ENCODE measurements at places on chromosomes 2 and 18.

- DNase-seq, result no peak
Measured at GRCh38 chr2:215787565-215788178, 225.7 kb downstream of the MREG start.

DNA sequence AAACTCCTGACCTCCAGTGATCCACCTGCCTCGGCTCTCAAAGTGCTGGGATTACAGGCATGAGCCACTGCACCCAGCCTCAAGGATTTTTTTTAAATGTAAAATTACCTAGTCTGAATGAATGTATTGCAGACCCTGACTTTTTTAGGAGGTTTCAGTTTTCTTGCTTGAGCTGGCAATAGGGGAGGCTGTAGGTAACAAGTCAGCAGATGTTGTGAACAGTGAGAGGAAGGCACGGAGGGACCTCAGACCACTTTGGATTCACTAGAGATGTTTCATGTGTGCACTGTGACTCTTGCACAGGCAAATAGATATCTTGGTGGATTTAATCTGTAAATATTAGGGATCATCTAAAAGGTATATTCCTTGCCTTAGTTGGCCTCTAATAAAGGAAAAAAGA lies 6.4 kb downstream of the NDUFV2 start:
- DNase-seq, result no peak

- DNase-seq, result no peak
Measured at GRCh38 chr2:16390561-16390960, 275.1 kb downstream of the CYRIA start.

DNA sequence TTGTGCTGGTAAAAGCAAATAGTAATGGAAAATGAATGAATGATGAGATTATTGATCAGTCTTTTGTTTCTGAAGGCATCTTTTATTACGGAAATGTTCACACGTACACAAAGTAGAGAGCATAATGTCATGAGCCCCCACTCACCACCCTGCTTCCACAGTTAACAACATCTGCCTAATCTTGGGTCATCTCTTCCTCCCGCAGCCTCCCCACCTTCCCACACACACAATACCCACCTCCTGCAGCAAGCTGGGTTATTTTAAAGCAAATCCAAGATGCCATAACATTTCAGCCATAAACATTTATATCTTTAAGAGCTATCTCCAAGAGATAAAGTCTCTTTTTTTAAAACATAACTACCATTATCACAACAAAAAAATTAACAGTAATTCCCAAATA lies 36.3 kb downstream of the CYP27C1 start:
- no peak for DNase-seq

DNA sequence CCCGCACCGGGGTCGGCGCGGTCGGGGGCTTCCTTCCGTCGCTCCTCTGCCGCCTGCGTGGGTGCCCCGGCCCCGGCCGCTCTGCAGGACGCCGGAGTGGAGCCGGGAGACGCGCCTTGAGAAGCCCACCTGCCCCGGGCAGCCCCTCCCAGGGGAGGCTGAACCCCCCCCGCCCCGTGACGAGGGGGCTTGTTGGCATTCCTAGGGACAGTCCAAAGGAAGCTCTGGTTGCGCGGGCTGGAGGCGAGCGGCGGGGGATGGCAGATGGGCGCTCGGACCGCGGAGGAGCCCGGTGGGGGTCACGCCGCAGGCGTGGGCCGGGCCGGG lies 133.5 kb upstream of the MGAT5 start:
- peak; percentile 39 for DNase-seq

DNA sequence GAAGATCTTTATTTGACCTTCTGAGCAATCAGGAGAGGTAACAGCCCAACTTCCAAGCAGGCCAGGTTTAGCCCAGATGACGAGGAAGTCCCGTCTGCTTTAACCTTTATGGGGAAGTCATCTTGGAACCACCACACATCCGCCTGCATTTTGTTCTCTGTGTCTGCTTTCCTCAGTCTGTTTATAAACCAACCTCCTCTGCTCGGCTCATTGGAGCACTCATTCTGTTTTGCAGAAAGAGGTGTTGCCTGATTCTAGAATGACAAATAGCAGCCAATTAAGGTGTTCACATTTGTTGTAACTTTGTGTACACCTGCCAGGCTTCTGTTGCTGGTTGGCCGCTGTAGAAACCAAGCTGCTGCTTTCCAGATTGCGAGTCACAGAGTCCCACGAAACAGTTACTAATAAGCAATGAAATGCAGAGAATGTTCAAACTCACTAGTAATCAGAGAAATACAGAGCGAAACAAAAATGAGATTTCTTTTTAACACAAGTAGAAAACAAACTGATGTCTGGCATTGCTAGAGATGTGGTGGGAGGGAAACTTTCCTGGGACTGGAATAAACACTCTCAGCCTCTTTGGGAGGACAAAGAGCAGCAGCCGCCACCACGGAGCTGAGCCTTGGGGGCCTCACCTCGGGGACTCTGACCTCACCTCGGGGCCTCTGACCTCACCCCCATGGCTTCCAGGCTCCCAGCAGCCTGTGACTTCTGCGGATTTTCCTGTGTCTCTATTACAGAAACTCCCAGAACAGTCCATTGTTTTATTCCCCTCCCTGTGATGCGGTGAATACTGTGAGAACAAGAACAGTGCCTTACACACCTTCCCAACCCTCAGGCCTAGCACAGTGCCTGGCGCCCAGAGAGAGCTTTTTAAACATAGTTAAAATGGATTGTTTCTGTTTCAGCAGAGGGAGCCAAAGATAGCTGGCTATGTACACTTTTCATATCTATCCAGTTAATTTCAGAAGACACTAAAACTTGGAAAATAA lies 64.0 kb downstream of the MBP start:
- peak; percentile 50 for DNase-seq

GRCh38 chr2:150487537-150488429 lies at the start of gene RND3:
TSS of gene RND3 (minus strand) at chr2:150487667. CDS start at chr2:150487417, 250 bp downstream.
- peak; percentile 96 for DNase-seq

DNA sequence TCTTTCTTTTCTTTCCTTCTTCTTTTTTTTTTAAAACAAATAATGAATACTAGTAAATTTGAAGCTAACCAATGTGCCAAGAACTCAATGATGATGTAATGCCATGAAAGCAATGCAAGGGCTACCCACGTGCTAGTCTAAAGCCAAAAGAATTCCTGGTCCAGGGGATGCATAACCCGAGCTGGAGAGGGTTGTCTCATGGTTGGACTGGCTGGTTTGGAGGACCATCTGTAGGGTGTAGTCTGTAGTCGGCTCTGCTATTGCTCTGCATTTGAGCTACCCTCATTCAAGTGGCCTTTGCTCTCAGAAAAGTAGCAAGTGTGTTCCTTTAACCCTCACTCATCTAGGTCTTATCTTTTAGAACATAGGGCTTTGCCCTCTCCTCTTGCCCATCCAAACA lies 469.6 kb upstream of the CELF4 start:
- no peak for DNase-seq

GRCh38 chr2:230205034-230205433 lies 14.8 kb downstream of the SP110 start:
- DNase-seq, result no peak

GRCh38 chr2:147017951-147018645 lies 826.7 kb upstream of the ACVR2A start:
- DNase-seq, result no peak

DNA sequence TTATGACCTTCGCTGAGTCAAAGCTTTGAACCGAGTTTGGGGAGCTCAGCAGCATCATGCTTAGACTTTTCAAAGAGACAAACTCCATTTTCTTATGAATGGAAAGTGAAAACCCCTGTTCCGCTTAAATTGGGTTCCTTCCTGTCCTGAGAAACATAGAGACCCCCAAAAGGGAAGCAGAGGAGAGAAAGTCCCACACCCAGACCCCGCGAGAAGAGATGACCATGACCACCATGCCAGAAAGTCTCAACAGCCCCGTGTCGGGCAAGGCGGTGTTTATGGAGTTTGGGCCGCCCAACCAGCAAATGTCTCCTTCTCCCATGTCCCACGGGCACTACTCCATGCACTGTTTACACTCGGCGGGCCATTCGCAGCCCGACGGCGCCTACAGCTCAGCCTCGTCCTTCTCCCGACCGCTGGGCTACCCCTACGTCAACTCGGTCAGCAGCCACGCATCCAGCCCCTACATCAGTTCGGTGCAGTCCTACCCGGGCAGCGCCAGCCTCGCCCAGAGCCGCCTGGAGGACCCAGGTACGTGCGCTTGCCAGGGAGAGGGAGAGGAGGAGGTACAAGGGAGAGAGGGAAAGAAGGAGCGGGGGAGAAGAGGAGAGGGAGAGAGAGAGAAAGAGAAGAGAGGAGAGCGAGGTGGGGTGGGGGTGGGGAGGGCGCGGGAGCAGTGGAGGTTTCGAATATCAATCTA lies at the start of gene DLX1:
TSS of gene DLX1 (plus strand) at position 48 of the 700 bp plus-strand sequence. CDS start at position 219, 171 bp downstream.
- DNase-seq, result no peak

DNA sequence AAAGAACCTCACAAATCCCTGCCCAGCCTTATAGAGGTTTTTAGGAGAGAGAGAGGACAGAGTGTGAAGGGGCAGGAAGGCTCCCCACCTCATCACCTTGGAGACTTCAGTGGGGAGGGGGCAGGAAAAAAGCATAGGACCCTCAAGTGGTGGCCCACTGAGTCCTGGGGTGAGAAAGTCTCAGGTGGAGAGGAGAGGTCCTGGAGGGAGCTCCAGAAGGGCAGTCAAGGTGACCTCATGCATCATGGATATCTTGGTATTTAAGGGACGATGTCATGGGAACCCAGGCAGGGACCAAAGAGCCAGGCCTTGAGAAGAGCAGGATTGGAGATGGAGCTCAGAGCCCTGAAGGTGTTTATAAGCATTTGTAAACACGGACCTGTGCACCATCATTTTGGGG lies 204.5 kb downstream of the SLC4A3 start:
- no peak for DNase-seq

All from suppressor macrophage (primary cell).